ENCODE measurements at places on chromosomes 13 and 19.
A peak's percentile ranks its signal among the peaks of the same experiment; 100 is the strongest.

- no peak for DNase-seq
These were observed 79.1 kb upstream of the ZNF835 start for GRCh38 chr19:56750658-56751057.

GRCh38 chr19:16522559-16523377 lies 19.5 kb downstream of the CHERP start:
- no peak for DNase-seq

DNA sequence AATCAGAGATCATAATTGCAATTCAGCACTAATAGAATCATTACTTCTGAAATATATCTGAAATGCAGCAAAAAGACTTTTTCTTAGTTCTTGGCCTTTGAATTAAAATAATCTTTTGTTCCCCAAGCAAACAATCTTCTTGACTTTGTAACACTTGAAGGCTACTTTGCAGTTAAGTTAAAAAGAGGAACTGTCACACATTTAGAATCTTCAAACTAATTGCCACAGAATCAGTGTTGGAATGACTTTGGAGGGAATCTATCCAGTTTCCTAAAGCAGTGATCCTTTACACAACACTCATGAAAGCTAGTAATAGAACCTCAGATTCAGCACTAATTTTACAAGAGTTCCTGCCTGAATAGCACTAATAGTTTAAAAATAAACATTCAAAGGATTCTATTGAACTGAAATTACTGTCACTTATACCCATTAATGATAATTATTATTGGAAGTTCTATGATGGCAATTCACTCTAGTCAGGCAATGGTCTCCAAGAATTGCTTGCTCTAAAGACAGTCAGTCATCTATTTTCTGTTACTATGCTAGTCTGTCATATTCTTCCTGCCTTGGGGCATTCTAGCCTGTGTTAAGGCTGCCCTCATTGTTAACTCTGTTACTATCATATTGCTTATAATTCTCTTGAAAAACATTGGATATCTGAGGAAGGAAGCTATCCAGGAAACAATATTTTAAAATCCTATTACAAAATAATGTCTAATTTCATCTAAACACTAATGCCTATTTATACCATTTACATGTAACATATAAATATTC lies 362.4 kb downstream of the DIAPH3 start:
- DNase-seq = peak; percentile 36

GRCh38 chr13:46844431-46844830 lies 47.5 kb upstream of the ESD start:
- DNase-seq = no peak

GRCh38 chr13:111177081-111177711 lies 62.1 kb downstream of the ARHGEF7 start:
- no peak for DNase-seq

DNA sequence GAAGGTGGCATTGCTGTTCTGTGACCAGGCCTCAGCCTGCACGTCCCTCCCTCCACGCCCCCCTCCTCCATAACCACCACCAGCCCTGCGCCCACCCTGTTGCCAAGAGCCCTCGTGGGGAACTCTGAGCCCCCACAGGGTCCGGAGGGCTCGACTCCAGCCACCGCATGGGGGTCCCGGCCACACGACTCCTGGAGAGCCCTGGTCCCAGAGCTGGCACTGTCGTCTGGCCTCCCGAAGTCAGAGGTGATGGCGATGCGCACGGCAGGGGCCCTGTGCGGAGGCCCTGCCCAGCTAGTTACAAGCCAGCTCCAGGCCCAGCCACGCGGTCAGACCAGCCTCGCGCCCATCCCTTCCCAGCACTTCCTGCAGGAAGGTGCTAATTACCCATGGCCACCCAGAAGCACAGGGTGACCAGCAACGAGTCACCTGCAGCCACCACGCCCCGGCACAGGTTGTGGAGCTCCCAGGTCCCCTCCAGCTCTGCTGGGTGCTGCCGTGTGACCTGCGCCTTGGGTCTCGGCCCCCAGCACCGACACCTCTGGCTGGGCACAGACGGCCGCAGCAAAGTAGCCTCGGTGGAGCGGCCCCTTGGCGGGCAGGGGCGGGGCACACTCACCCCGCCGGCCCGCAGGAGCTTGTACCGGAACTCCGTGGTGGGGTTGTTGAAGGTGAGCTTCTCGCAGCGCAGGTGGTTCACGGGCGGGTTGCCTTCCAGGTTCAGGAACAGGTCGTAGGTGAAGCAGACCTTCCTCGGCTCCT lies 49.6 kb downstream of the MLLT1 start:
- no peak for DNase-seq

DNA sequence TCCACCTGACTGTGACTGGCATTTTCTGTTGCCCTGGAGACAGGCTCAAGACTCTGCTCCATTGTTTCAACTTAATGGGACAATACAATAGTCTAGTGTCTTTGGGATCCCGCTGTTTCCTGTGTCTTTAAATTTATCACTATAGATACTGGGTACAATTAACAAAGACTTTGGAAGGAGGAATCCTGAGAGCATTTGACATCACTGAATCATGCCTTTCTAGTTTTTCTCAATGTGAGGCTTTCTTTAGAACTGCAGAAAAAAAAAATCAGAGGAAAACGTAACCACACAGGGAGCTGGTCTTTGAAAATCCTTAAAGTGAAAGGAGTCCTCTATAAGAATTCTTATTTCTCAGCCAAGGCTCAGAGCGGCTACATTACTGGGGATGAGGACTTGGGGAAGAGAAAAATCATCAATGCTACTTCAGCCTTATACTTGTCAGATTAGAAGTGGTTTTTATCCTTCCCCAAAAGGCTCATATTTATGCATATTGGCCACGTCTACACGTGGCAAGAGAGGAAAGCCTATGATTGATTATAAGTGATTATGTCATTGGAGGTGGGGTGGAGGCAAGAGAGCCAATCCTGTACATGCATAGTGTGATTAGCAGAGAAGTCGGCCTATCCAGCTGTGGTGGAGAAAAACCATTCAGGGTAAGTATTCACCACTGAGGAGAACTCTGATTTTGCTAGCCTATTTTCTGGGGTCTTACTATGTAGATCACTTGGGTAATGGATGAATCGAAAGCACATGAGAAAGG lies 34.4 kb upstream of the UBL3 start:
- DNase-seq = no peak

DNA sequence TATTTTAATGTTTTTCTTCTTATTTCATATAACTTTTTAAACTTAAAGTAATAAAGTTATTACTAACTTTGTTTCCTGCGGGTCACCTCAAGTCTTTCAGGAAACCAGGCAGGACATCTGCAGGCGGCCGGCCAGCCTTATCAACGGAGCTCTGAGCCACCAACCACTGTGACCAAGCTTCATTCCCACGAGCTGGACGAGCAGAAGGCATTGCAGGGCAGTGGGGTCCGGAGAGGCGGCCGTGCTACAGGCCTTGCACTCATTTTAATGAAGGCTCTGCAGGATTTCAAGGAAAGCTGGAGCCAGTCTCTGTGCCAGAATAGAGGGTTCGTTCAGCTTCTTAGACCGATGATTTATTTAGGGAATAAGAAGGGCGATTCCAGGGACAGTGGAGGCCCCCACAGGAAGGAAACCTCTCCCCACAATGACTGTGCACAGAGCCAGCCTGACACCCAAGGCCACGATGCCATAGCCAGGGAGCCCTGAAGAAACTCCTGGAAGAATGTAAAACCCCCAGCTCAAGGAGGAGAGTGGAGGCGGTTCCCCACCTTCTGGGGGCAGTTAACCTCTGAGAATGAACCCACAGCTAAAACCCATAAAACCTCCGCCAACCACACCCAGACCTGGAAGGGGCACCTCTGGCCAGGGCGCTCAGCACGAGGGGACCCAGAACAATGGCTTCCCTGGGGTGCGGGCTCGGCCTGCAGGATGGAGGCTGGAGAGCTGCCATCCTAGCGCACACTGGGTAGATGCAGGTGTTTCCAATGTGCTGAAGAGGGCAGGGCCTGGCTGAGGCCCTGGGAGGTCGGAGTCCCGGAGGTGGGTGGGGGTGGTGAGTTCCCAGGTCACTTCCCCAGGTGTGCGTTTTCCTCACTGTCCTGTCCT lies 75.0 kb downstream of the RASA3 start:
- DNase-seq = peak; percentile 81

DNA sequence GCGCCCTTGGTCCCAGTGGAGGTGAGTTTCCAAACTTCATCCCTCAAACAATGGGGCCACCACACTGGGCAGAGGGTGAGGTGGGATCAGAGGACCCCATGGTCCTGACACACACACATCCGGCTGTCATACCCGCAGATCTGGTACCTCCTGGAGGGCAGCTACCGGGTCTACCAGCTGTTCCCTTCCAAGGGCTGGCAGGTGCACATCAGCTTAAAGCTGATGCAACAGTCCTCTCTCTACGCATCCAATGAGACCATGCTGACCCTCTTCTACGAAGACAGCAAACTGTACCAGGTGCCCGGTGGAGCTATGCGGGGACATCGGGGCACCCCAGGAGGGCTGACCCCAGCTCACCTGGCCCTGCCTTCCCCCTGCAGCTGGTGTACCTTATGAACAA lies 14.0 kb upstream of the PSMD8 start:
- peak; percentile 71 for DNase-seq

GRCh38 chr13:100987948-100988347 lies 313.4 kb upstream of the TMTC4 start:
- peak; percentile 10 for DNase-seq

GRCh38 chr13:80361883-80362327 lies 21.0 kb upstream of the SPRY2 start:
- DNase-seq = peak; percentile 57

DNA sequence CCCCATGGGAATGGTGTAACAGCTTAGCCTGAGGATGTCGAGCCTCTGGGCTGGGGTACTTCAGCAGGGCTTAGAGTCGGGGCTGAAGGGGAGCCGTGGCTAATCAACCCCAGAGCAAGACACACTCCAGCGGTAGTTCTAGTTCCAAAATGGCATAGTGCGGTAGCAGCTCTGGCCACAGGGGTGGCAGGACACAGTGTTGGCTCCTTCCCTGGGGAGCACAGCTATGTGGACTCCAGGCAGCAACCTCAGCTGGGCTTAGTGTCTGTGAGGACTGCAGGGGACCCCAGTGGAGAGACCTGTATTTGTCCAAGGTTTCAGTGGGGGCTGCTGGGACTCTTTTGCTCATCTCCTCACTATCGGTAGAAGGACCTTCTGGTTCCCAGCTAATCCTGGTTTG lies 70.8 kb upstream of the PCDH20 start:
- no peak for DNase-seq

- DNase-seq = no peak
These were observed 4.6 kb upstream of the EPS15L1 start for GRCh38 chr19:16476401-16476800.

- DNase-seq = no peak
These were observed 16.0 kb downstream of the FGF9 start for GRCh38 chr13:21686751-21687391.

DNA sequence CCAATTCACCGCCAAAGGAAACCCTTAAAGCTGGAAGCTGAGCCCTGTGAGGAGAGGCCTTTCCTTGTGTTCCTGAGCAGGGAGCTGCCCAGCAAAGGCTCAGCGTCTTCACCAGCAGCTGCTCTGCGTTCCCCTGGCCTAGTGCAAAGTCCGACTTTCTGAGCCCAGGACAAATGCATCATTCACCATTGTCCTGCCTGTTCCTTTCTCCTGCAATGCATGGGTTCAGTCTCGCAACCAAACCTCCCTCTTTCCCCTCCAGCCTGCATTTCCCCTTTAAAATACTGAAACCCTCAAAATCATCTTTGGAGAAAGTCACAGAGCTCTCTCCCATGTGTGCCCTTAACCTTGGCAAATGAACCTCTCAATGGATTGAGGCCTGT lies 12.9 kb upstream of the TMEM255B start:
- DNase-seq = no peak

GRCh38 chr19:10420444-10421239 lies at the start of gene PDE4A:
TSS of gene PDE4A (plus strand) at chr19:10420538. CDS start at chr19:10420765, 227 bp downstream.
- peak; percentile 63 for DNase-seq

DNA sequence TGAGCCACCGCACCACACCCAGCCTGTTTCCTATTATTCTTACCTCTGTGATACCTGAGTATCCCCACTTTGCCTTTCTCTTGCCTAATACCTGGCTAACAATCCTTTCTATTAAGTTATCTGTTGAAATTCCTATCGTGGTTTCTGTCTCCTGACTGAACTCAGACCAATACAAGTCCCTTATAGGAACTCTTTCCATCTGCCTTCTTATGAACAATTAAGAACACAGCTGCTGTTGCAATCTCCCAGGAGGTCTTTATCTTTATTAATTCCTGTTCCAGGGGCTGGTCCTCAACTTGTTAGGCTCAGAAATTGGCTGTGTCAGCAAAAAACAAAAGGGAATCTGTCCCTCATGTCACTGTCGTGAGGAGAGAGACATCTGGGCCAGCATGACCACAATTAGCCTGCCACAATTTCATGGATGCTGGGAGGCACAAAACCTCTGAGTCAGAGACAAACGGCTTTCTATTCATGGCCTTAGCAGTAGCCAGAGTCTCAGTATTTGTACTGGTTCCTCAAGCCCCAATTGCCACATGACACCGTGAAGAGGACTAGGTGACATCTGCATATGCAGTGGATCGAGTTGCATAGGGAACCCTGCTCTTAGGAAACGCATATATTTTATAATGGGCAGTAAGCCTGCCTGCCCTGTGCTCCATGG lies 58.2 kb downstream of the NUFIP1 start:
- peak; percentile 76 for DNase-seq

GRCh38 chr13:64127192-64127591 lies 2711.5 kb upstream of the PCDH20 start:
- no peak for DNase-seq

DNA sequence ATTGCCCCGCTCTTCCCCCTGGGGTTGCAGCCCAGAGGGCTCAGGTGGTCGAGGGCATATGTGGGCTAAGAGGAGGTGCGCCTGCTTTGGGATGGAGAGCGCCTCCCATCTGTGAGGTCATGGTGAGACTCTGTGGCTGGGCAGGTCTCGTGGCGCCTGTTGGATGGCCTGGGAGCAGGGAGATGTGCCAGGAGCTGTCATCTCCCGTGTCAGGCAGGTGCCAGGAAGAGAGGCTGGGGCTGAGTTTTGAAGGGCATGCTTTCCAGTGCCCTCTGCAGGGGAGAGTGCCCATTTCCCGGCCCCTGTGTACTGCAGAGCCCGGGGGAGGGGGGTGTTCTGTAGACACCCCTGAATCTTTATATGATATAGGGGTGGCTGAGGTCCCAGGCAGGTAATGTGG lies 2.8 kb downstream of the WTIP start:
- DNase-seq = no peak

DNA sequence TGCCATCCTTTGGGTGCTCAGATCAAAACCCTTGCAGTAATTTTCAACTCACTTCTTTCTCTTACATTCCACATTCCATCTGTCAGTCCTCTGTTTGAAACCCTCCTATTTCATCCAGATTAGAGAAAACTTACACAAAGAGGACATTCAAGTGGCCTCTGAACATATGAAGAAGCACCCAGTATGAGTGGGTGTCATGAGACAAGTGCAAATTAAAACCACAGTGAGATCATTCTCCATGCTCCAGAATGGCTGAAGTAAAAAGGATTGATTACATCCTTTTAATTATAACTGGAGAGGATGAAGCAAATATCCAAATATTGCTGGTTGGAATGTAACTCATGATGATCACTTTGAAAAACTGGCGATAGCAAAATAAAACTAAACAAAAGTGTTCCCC lies 96.5 kb downstream of the MIPEP start:
- DNase-seq = no peak

- peak; percentile 87 for DNase-seq
These were observed 191.8 kb upstream of the NBEA start for GRCh38 chr13:34750078-34750931.

- DNase-seq = peak; percentile 89
These were observed 5.4 kb downstream of the RNU6-9 start for GRCh38 chr19:898663-899062.

Data from NCI-H146 (cell line).